ENCODE measurements at places on chromosomes 3 and 15.

DNA sequence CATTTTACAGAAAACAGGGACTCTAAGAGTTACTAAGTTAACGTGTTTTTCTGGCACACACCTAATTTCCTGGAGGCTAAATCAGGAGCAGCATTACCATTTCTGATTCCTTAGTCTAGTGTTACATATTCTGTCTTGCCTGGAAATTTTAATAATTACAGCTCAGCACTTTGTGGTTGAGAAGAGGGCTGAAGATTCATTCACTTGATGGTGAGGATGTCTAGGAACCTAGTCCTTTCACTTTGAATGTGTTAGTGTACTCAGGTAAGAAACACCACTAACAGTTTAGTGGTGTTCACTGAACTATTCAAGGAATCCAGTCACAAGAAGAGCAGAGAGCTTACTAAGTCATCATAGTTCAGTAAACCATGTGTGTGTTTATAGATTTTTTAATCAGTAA is 102.8 kb downstream of the STT3B start:
- DNase-seq, result no peak

- DNase-seq, result no peak
These were observed 36.4 kb upstream of the MTHFS start for GRCh38 chr15:79933231-79933630.

- DNase-seq, result no peak
These were observed 127.1 kb downstream of the KCNMB2 start for GRCh38 chr3:178663201-178663934.

- no peak for DNase-seq
These were observed 56.3 kb upstream of the EPHB3 start for GRCh38 chr3:184505076-184505878.
